ENCODE measurements at places on chromosomes 2 and 18.

DNA sequence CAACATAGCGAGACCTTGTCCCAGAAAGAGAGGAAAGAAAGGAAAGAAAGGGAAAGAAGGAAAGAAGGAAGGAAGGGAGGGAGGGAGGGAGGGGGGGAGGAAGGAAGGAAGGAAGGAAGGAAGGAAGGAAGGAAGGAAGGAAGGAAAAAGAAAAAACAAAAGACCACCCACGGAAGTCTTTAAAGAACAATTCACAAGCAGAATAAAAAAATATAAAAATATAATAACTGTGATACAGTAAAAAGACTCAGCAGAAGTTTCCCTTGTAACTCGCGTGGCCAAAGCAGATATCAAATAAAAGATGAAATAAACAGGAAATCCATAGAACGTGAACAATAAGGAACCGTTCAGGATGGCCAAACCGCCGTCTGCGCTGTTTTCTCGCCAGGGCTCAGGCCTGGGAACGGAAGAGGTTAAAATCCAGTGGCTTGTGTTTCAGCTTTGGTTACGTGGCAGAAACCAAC lies 1.2 kb upstream of the SLC1A4 start:
- DNase-seq, result no peak

GRCh38 chr2:215811003-215811402 lies 202.3 kb downstream of the MREG start:
- DNase-seq, result no peak

GRCh38 chr18:54280220-54280569 lies 10.9 kb downstream of the POLI start:
- peak; percentile 56 for DNase-seq

- DNase-seq, result peak; percentile 75
These were observed 133.7 kb downstream of the COMMD1 start for GRCh38 chr2:62038975-62039771.

DNA sequence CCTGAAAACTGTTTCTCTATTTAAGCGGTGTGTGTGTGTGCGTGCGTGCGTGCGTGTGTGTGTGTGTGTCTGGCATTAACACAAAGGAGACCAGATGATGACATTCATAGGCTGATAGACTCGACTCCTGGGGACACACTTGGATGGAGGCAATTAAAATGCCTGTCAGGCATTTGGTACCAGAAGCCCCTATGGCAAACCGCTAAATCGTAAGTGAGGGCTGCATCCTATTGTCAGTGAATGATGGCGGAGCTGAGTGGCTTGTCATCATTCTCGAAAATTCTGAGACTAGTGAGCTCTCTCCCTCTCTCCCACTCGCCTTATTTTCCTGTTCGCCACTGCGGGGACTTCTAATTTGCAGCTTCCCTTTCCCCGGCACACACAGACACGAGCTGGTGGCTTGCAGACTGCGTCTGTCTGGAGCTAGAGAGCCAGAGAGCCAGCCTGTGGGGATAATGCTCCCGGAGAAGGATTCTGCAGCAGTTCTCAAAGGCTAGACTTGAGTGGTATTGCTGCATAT lies 155.4 kb downstream of the MAP2 start:
- no peak for DNase-seq
